ENCODE measurements at places on chromosomes 1 and 21. TPM values are rescaled to one million over a fixed set of nuclear protein-coding genes. Genes with fewer than 3 reads are reported as not detected.

Gene LCK
- 0.93 TPM for total RNA-seq

Gene ITLN2
- 0.50 TPM for total RNA-seq

Gene S100A7A
- total RNA-seq: not detected

DNA sequence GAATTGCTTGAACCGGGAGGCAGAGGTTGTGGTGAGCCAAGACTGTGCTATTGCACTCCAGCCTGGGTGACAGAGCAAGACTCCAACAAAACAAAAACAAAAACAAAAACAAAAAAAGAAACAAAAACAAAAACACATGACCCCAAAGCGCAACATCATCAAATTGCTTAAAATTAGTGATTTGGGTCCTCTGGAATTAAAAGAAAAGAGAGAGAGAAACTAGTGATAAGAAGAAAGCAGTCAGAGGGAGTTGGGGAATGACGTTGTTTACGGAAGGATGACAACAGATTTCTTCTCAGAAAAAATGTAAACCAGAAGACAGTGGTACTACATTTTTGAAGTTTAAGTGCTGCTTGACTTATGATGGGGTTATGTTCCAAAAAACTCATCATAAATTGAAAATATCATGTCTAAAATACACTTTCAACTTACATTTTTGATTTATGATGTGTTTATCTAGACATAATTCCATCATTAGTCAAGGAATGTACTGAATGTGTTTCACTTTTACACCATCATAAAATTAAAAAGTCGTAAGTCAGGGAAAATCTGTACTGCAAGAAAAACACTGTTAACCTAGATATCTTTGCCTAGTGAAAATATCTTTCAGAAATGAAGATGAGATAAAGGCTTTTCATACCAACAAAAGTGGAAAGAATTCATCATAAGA lies 88.0 kb downstream of the MT1HL1 start:
- H3K4me3 ChIP-seq: no peak overlapping the region
- H3K4me1 ChIP-seq: no peaks in the 10 kb centered on the region
- H3K27ac ChIP-seq: no peak overlapping the region
- H3K27me3 ChIP-seq: no peaks in the 10 kb centered on the region
- no peak for DNase-seq
- no peaks in the 10 kb centered on the region for H3K36me3 ChIP-seq

Gene PTAFR
- 4.1 TPM for total RNA-seq

DNA sequence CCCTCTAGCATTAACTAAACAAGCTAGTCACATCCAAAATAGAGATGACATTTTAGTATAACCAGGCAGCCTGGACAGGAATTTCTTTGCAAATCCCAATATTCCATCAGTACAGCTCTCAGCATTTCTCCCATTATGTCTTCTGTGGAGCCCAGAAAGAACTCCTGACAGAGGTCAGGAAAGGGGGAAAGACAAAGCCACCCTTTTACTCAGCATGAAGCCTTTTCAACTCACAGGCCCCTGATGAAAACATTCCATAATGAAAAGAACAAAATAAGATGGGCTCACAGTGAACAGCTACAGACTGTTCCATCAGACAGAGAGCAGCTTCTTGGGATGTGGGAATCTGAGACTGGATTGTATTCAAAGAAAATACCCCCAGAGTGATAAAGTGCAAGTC lies 80.6 kb downstream of the TEX35 start:
- H3K27me3 ChIP-seq: no peaks in the 10 kb centered on the region
- no peak overlapping the region for H3K27ac ChIP-seq
- H3K4me1 ChIP-seq: no peaks in the 10 kb centered on the region
- DNase-seq: no peak
